Smooth muscle cell of the brain vasculature (primary cell): ENCODE measurements at places on chromosomes 5 and 9.
A peak's percentile ranks its signal among the peaks of the same experiment; 100 is the strongest.

DNA sequence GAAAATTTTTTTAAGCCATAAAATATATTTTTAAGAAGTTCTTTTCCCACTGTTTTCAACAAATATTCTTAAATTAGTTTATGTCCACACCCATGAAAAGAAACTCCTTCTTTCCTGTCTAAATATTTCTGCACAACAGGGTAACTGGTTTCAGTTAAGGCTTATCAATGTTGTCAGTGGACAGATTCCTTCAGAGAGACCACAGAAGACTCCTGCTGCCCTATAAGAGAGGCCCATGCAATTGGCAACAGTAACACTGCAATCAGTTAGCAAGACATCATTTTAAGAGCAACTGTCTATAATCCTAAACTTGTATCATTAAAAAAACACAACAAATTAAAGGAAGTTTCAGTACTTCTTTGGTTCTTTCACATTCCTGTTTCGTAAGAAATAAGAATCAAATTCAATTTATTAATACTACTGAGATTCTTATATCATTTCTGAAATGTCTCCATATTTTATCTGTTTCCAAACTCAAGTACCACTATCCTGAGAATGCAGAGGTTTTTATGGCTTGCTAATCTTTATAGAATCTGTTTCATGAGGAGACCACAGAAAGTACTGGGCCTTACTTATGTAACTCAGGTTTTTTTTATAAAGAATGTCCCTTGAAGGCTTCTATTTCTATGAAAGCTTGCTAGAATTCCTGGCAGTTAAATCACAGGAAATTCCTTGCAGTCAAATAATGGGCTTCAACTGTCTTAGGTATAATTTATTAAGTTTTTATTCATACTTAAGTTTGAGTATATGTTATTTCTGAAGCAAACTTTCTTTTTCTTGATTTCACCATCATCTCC lies 240.2 kb downstream of the RFX3 start:
- no peak for DNase-seq

- no peak for DNase-seq
Measured at GRCh38 chr9:127319366-127320114, 55.0 kb downstream of the GARNL3 start.

GRCh38 chr5:149153193-149153750 lies 12.0 kb downstream of the ABLIM3 start:
- no peak for DNase-seq

GRCh38 chr5:18078157-18078556 lies 443.9 kb downstream of the TAF11L14 start:
- DNase-seq = no peak

DNA sequence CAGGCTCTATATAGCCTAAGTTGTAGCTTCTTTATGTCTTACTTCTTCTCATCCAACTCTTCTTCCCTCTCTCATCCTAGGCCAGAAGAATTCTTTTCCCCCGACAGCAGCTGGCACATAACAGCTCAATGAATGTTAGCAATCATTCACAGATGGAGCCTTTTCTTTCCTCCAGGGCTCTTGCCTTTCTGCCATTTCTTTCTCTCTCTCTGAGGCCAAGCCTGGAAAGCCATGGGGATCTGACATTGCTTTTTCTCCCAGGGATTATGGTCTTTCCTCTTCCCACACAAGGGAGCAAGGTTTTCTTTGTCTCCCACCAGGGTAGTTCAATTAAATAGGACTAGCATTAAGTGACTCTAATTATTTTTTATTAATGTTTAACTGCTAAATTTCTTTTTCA lies 20.5 kb downstream of the SMIM15 start:
- no peak for DNase-seq

DNA sequence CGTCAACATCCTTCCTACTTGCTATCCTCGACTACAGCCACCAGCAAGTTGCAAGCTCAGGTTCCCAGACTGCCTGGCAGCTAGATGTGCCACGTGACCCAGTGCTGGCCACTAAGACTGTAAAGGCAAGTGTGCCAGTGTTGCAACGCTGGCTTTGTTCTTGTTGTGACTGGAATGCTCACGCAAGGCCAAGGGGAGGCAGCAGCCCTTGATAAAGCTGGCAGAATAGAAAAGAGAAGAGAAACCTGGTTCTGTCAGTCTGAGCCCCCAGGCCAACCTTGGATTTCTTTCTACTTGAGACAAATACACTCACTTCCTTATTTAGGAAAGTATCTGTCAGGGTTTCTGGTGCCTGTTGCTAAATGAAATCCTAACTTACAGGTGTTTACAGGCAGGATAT lies 113.0 kb downstream of the KLHL3 start:
- DNase-seq = no peak

GRCh38 chr9:34624475-34625185 lies 4.2 kb downstream of the ARID3C start:
- DNase-seq = no peak

GRCh38 chr5:142913728-142914338 lies 143.7 kb downstream of the ARHGAP26 start:
- DNase-seq = no peak

DNA sequence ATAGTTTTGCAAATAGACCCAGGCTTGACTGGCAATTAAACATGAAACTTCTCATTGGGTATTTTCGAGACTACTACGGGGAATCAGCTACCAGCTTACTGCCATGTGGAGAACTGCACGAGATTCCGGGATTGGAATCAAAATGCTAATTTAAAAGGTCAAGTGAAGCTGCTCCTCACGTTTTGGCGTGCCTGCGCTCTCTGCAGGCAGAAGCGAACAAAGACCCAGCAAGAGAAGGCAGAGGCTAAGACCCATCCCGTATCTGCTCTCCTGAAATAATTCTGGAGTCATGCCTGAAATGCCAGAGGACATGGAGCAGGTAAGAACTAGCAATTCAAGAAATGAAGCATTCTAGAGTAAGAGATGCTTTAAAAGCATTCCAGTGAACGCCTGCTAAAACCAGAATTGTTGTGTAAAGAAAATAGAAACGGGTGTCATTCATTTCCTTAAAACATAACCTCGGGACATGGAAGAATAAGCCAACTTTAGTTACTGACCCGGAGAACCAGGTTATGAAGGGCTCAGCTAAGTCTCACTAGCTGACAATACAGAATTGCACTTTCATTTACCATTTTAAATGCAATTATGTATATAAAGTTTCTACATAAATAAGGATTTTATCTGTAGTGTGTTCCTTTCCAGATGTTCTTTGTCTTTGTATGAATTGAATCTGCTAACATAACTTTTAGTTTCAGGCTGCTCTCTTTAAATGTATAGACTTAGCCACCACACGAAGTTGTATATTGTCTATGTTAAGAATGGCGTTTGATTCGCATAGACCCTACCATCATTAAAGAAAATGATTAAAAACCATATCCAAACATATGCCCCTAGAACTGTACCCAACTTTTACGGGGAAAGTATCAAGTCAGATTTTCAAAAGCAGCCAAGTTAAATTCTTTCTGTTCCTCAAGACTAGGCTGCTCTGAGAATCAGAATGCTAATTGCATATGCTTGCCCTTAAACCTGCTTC lies 2.0 kb upstream of the MAT2B start:
- DNase-seq = peak; percentile 33

- DNase-seq = no peak
Measured at GRCh38 chr5:176481711-176482110, 33.5 kb downstream of the FAF2 start.

GRCh38 chr9:30774326-30774725 lies 1610.1 kb upstream of the ACO1 start:
- DNase-seq = no peak

- no peak for DNase-seq
Measured at GRCh38 chr5:95619096-95619495, 791 bp upstream of the GPR150 start.

GRCh38 chr5:127206320-127207113 lies 84.1 kb upstream of the MEGF10 start:
- peak; percentile 78 for DNase-seq

- DNase-seq = no peak
Measured at GRCh38 chr5:137206030-137206715, 293.0 kb downstream of the SPOCK1 start.

GRCh38 chr9:89375191-89375760 lies 57.0 kb downstream of the SECISBP2 start:
- no peak for DNase-seq

DNA sequence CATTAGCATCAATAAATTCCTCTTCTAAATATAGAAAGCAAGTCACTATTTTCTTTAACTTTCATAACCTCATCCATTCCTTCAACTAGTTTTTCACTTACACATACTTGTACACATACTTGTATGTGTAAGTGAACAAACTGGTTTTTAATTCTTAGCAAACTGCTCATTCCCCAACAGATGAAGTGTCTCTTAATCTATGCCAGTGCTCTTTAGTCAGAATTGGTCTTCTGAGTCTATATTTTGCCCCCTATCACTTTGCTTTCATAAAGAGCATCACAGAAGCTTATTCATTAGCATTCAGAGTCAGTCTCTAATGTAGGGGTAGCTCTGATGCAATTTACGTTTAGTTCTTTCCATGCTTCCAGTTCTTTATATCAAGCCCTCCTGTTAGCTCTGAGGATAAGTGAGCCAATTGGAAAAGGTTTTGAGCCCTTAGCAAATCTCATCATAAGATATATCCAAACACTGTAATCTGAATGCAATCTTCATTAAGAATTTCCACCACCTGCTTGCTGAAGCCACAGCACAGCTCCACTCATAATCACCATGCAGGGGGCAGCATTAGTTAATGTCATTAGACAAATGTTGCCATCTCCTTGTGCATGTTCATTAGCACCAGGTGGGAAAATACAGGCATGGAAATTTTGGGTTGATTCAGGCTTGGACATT lies 178.5 kb upstream of the SLC24A2 start:
- no peak for DNase-seq

DNA sequence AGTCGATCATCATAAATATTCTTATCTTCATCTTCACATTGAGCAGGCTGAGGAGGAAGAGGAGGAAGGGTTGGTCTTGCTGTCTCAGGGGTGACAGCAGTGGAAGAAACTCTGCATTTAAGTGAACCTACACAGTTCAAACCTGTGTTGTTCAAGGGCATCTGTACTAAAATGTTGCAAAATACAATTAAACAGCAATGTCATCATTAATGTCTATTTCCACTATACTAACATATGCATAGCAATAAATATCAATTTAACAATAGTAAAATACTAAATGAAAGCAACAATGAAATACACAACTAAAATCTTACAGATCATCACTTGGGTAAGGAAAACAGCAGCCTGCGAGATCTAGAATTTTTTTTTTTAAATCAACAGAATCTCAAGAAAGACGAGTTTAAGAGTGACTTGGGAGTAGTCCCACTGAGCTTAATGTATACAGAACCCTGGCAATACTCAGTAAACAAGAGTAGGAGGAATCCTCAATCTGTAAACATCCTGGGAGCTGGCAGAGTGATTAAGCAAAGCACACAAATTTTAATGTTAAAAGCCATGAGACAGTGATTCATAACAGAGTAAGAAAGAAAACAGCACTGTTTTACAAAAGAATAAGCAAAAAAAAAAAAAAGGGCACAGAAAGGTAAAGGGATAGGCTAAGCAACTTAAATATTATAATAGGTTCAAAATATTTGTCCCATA lies 10.0 kb downstream of the HOMER1 start:
- DNase-seq = no peak

GRCh38 chr5:113663879-113664541 lies 150.5 kb downstream of the YTHDC2 start:
- no peak for DNase-seq

DNA sequence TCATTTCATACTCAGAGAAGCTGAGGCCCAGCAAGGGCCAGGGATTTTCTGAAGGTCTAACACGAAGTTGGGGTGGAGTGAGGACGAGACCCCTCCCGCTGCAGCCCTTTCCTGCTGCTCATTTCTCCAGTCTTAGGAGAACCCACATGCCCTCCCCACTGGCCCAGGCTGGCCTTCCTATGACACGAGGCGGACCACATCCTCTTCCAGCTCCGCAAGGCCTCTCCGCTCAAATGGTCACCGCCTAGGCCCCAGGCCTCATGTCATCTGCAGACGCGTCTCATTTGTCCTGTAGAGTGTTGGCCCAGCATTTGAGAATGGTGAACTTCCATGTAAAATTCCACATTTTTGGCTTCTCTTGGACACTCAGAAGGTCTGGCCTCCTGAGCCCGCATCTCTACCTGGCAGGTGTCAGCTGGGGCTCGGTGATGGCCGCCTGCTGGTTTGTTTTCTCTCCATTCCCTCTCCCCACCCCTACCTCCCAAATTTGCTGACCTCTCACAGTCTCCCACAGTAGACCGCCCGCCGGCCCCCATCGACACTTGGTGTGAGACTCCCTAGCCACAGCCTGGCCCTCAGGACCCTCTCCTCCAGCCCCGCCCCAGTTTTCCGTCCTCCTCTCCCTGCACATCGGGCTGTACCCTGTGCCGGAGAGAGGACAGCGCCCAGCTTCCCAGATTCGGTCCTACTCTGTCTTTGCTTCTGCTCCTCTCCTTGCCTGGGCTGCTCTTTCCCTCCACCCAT lies 51.7 kb downstream of the ERGIC1 start:
- DNase-seq = no peak

GRCh38 chr9:34600908-34601307 lies 11.0 kb downstream of the RPP25L start:
- DNase-seq = no peak

GRCh38 chr9:111360881-111361280 lies 30.9 kb upstream of the OR2K2 start:
- no peak for DNase-seq

GRCh38 chr5:142934051-142934762 lies 164.0 kb downstream of the ARHGAP26 start:
- DNase-seq = no peak

DNA sequence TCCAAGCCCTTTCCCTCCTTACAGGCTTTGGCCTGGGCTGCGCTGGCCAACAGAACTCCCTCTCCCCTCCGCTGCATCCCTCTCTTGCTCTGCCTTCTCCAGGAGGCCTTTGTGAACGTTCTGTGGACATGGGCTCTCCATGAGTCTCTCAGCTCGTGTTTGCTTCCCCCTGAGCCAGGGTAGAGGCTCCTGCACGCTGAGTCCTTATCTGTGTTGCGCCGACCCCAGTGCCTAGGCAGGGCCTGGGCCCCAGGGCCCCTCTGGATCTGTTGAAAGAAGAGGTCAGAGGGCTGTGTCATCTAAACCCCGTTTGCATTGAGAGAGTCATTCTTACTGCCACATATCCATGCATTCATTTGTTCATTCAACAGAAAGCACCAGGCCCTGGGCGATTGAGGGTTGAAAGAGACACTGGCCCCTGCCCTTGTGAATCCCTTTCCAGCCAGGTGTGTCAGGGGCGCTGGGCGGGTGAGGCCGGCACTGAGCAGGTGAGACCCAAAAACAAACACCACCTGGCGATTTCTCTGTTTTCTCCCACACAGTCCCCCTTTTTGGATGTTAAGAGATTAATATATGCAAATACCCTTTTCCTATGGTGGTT lies 111.2 kb upstream of the IER5L start:
- DNase-seq = no peak
